AG08395 (cell line): ENCODE measurements at places on chromosomes 3 and 15.

- no peak for DNase-seq
These were observed 16.2 kb downstream of the CEP19 start for GRCh38 chr3:196695849-196696226.

- DNase-seq = no peak
These were observed 20.6 kb downstream of the SPSB4 start for GRCh38 chr3:141071681-141072260.

DNA sequence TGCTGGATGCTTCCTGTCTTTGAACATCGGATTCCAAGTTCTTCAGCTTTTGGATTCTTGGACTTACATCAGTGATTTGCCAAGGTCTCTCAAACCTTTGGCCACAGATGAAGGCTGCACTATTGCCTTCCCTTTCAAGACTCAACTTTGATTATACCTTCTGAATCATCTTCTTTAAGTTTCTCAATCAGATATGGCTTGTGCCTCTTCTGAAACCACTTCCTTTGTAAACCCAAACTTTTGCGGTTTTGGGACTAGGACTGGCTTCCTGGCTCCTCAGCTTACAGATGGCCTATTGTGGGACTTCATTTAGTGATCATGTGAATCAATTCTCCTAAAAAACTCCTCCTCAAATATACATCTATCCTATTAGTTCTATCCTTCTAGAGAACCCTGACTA lies 47.1 kb upstream of the CADPS start:
- no peak for DNase-seq

GRCh38 chr3:27593173-27593572 lies 109.0 kb upstream of the SLC4A7 start:
- DNase-seq = no peak

DNA sequence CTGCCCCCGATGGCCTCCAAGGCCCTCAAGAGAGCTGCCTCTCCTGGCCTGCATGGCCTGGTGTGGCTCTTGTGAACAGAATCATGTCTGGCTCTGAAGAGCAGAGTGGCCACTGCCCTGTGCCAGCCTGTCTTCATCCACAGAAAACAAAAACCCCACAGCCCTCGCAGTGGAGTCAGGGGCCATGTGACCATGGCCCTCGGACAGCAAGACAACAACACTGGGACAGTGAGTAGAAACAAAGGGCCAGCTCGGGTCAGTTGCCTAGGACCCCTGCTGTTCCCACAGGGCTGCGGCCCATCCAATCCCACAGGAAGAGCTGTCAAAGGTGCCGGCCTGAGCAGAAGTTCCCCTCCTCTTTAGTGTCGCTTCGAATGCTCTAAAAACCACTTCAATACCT lies 72.5 kb downstream of the UMPS start:
- no peak for DNase-seq
